Spleen (tissue), 13 donors: ENCODE measurements at places on chromosomes 6 and 20. TPM values are rescaled to one million over a fixed set of nuclear protein-coding genes. Genes with fewer than 3 reads are reported as not detected.

The MCHR2 gene
- not detected for total RNA-seq

The C20orf144 gene
- total RNA-seq: not detected

The MAN1A1 gene
- total RNA-seq: 97.5 TPM

The SMPDL3A gene
- 32.1 TPM for total RNA-seq

- DNase-seq: no peak
Measured at GRCh38 chr6:26333476-26334297, 31.3 kb upstream of the BTN3A2 start.

GRCh38 chr20:33651562-33652048, 10.5 kb upstream of the C20orf144 start:
- DNase-seq: peak; percentile 20

DNA sequence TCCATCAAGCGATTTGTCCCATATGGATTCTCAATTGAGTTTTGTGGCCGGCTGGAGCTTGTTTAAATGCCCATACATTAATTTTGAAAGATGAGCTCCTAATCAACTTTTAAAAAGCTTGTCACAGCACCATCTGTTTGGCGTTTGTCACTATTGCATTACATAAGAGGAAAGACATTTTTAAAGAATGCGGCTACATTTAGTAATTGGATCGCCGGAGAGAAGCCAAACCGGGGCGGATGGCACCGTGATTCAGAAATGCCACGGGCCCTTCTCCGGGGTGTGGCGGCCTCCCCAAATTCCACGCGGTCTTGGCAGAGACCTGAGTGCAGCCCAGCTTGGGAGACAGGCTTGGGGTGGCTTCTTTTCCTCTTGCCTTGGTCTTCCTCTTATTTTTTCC, 67.7 kb upstream of the ZNFX1 start:
- DNase-seq: no peak

DNA sequence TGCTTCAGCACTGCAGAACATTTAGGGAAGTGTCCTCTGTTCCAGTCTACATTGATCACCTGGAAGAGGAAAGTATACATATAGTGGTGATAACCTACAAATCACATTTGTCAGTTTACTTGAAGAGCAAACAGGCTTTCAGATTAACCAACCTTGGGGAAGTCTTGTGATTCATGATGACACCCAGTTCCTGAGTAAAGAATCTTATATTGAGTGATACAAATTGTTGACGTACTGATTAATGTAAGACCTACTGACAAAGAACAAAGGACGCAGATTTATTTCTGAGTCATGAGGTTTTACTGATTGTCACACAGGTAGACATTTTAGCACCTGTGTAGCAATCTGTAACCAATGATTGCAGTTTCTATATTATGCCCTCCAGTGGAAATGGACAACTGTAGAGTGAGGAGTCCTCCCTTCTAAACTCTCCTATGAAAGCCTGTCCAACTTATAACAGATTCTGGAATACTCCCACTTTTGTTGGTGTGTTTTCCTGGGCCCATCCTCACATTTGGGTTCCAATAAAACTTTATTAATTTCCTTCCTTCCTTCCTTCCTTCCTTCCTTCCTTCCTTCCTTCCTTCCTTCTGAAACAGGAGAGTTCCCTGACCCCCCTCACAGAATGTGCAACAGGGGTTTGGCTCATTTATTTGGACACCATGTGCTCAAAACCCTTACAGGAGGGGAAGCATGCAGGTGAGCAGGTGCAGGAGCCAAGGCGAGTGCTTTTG, 113.5 kb downstream of the SLC35B3 start:
- no peak for DNase-seq

DNA sequence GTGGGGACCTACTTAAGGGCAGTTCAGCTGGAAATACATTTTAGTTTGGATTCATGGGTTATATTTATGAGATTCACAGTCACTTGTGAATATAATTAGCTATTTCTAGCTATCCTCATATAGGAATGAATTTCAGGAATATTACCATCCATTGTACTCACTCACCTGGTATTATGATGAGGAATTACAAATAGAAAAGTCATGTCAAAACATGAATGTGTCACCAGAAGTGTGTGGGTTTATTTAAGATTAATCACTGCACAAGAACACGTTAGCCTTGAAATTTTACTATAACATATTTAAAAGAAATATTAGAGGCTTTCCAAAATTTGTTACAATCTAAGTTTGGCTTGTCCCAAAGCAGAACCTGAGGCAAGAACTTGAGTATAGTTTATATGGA, 510.5 kb downstream of the PHF3 start:
- no peak for DNase-seq

GRCh38 chr6:111844376-111844775, 28.9 kb downstream of the FYN start:
- DNase-seq: no peak

DNA sequence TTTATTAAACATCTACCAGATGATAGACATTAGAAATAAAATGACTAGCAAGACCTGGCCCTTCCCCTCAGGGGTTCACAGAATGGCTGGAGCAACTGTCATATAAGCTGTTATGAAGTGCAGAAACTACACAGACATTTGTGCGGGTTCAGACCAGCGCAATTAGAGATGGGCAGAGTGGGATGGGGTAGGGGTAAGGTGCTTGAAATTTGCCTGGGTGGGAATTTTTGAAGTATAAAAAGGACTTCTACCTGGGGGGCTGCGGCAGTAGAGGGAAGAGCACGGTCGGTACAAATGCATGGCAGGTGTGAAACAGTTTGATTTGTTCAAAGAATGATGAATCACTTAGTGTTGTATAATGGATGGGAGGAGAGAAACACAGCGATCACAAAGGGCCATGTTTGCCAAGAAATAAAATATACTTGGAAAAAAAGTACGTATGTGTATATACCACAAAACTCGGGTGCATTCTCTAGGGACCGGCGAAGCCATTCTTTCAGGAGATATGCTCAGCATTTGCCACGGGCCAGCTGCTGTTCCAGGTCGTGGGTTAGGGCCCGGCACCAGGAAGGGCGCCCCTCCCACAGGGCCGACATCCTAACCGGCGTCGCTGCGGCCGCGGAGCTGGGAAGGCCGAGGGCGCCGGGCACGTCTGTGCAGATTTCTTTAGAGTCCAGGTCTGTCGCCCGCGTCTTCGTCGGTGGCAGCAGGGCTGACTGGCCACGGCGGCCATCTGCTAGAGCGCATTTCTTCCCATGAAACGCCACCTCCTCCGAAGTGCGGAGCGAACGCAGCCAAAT, 809 bp upstream of the NOL7 start:
- DNase-seq: peak; percentile 91

DNA sequence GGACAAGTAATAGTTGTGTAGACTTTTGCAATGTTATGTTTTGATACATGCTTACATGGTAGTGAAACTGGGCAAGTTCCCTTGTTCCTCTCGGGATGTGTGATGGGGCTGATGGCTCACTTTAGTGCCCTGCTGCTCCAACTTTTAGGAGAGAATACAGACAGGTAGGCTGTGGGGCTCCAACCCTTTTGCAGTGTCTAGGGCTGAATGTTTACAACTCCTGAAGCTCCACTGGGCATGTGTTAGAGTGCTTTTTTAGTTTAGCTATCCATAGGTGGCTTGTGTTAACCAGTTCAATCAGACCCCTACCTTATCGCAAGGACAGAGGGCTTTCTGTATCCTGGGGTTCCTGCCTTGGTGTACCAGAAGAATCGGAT, 33.8 kb downstream of the SERPINB6 start:
- DNase-seq: no peak

GRCh38 chr6:1436334-1437306, 47.2 kb downstream of the FOXF2 start:
- no peak for DNase-seq
